Activated CD8-positive, alpha-beta memory T cell treated with anti-CD3 and anti-CD28 coated beads, Interleukin-2, amount 10 ng/mL, durations not matched to agents 7 days and 5 days (primary cell): ENCODE measurements at places on chromosomes 5 and 9. TPM values are rescaled to one million over a fixed set of nuclear protein-coding genes. Genes with fewer than 3 reads are reported as not detected.

DNA sequence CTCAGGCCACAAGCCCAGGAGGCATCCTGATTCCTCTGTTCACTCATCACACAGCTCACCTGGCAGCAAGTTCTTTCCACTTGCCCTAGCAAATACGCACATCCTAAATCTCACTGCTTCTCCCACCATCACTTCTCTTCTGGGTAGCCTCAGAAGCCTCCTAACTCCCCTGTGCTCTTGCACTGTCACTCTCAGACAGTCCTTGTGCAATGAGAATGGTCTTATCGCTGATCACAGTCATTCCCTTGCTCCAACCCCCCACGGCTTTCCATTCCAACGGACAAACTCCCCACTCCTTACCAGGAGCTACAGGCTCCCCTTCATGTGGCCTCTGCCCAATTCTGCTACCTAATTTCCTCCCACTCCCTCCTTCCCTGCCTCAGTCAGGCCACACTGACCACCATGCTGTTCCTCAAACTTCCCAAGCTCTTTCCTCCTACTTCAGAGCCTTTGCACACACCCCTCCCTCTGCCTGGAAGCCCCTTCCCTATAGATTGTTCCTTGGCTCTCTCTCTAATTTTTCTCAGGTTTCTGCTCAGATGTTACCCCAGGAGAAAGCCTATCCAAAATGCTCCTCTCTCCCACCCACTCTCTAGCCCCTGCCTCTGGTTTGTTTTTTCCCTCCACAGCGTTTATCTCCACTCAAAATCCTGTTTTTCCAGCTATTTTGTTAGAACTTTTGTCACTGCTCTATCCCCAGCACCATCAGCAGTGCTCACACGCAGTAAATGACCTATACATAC is 34.1 kb upstream of the TNFAIP8 start:
- no peaks in the 10 kb centered on the region for H3K27me3 ChIP-seq
- H3K4me3 ChIP-seq = peak overlapping the region; percentile 18
- H3K27ac ChIP-seq = peak overlapping the region; percentile 86
- peaks cover 15% of the 10 kb centered on the region for H3K36me3 ChIP-seq
- H3K4me1 ChIP-seq = peaks cover 84% of the 10 kb centered on the region

DNA sequence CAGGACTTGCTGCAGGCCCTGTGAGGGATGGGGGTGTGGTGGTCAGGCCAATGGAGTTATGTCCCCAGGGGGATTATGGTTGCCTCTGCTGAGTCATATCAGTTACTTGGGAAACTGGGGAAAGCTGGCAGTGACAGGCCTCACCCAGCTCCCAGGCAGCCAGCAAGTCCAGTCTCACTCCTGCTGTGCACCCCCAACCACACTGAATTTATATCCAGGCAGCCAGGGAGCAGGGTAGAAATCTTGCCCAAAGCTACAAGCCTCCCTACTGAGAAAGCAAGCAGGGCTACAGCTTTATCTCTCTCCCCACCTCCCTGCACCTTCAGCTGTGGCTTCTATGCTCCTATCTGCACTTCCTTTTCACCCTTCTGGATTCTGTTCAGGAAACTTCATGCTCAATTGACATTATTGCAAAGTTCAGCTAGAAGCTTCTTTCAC is 2076.0 kb upstream of the CDH9 start:
- H3K27me3 ChIP-seq = no peaks in the 10 kb centered on the region
- no peaks in the 10 kb centered on the region for H3K36me3 ChIP-seq
- no peak for DNase-seq

The SPATA31A3 gene
- not detected for total RNA-seq

DNA sequence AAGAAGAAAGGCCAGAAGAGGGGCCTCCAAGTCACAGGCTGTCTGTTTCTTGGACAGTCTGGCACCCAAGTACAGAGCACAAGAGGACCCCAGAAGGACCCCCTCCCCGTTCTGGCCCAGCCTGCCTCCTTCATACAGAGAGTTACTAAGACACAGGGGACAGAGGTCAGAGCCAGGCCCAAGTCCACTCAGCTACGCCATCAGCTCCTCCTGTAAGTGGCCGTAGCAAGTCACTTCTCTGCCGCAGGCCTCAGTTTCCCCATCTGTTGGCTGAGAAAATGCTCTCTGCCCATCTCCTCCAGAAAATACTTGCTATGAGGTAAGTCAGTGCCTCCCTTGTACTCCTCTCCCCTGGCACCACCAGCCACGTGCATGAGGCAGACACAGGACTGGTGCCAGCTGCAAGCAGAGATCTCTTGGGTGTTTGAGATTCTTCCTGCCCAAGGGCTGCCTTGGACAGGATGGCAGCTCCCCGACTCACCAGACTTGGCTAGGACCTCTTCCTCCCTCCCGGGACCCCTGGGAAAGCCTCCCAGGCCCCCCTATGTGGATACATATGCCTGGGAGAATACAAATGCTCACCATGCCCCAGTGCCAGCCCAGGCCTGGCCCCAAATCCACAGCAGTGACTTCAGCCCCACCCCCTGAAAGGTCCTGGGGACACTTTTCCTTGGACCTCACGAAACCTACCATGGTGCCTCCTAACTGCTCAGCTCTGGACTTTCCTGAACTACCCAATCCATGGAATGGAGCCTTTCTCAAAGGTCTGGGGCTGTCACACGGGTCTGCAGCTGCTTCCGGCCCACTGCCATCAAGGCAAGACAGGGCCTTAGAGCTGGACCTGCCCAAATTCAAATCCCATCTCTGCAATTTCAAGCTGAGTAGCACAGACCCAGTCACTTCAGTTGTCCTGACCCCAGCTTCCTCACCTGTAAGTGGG is 5.1 kb downstream of the EEIG1 start:
- H3K27ac ChIP-seq = peak overlapping the region; percentile 42
- peaks cover 74% of the 10 kb centered on the region for H3K4me1 ChIP-seq
- H3K4me3 ChIP-seq = peak overlapping the region; percentile 97
- H3K27me3 ChIP-seq = no peaks in the 10 kb centered on the region
- peaks cover 15% of the 10 kb centered on the region for H3K36me3 ChIP-seq

DNA sequence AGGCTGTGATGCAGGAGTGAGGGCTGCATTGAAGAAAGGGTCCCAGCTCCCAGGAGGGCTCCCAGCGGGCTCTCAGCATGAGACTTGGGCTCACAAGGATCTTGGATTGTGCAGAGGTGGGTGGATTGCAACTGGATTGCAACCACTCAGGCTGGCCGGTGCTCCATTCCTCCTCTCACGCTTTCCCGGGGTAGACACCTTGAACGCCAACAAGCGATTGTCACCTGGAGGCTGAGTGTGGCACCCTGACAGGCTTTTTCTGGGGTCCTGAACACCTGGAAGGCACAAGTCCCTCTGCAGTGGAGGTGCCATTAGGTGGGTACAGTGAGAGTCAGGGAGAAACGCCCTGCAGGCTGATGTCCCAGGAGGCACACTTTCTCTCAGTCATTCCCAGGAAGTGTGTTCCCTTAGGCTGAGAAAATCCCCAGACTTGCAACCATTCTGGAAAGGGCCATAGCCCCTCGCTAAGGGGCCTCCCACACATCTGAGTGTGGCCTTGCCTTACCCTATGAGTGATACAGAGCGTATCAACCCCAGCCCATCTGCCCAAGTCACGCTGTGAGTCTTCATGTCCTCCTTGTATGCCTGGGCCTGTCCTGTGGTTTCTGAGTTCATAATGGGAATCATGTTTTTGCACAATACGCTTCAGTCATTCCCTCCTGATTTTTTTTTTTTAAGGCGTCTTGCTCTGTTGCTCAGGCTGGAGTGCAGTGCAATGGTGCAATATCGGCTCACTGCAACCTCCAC is 488.1 kb downstream of the IRX1 start:
- no peak for DNase-seq
- H3K27me3 ChIP-seq = no peaks in the 10 kb centered on the region
- no peaks in the 10 kb centered on the region for H3K36me3 ChIP-seq
- H3K27ac ChIP-seq = no peak overlapping the region
- no peaks in the 10 kb centered on the region for H3K4me1 ChIP-seq
- H3K4me3 ChIP-seq = no peak overlapping the region

GRCh38 chr9:125812403-125812802 is 65.2 kb downstream of the PBX3 start:
- H3K36me3 ChIP-seq = no peaks in the 10 kb centered on the region
- DNase-seq = no peak
- no peaks in the 10 kb centered on the region for H3K27me3 ChIP-seq
- no peaks in the 10 kb centered on the region for H3K4me1 ChIP-seq

DNA sequence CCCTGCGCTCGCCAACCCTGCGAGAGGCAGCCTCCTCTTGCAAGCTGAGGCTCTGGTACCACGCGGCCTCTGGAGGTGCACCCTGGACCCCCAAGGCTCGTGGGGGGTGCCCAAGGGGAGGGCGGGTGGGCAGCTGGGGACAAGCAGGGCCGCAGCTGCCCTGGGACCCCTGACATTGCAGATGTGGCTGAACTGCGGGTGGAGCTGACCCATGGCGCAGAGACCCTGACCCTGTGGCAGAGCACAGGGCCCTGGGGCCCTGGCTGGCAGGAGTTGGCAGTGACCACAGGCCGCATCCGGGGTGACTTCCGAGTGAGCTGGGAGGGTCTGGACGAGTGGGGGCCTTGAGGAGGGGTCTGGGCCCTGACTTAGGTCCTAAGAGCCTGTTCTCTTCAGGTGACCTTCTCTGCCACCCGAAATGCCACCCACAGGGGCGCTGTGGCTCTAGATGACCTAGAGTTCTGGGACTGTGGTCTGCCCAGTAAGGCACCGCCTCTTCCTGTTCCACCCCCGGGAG is 1.5 kb downstream of the MAMDC4 start:
- peaks cover 6% of the 10 kb centered on the region for H3K4me1 ChIP-seq
- no peak overlapping the region for H3K4me3 ChIP-seq
- no peak overlapping the region for H3K27ac ChIP-seq
- DNase-seq = no peak
- H3K27me3 ChIP-seq = no peaks in the 10 kb centered on the region
- H3K36me3 ChIP-seq = no peaks in the 10 kb centered on the region

- H3K36me3 ChIP-seq = peaks cover 40% of the 10 kb centered on the region
- peaks cover 54% of the 10 kb centered on the region for H3K4me1 ChIP-seq
- no peak overlapping the region for H3K4me3 ChIP-seq
- no peak for DNase-seq
Observed at GRCh38 chr5:126801174-126801991, 24.4 kb downstream of the LMNB1 start.

The ORM2 gene
- not detected for total RNA-seq

GRCh38 chr5:6195711-6196358 is 182.5 kb downstream of the MED10 start:
- no peak overlapping the region for H3K27ac ChIP-seq
- peaks cover 3% of the 10 kb centered on the region for H3K27me3 ChIP-seq
- DNase-seq = no peak
- H3K4me1 ChIP-seq = no peaks in the 10 kb centered on the region
- no peaks in the 10 kb centered on the region for H3K36me3 ChIP-seq

- no peak for DNase-seq
- no peak overlapping the region for H3K4me3 ChIP-seq
- H3K36me3 ChIP-seq = no peaks in the 10 kb centered on the region
- no peaks in the 10 kb centered on the region for H3K4me1 ChIP-seq
- H3K27me3 ChIP-seq = peaks cover 28% of the 10 kb centered on the region
Observed at GRCh38 chr5:21654-22233, 70.2 kb upstream of the PLEKHG4B start.

DNA sequence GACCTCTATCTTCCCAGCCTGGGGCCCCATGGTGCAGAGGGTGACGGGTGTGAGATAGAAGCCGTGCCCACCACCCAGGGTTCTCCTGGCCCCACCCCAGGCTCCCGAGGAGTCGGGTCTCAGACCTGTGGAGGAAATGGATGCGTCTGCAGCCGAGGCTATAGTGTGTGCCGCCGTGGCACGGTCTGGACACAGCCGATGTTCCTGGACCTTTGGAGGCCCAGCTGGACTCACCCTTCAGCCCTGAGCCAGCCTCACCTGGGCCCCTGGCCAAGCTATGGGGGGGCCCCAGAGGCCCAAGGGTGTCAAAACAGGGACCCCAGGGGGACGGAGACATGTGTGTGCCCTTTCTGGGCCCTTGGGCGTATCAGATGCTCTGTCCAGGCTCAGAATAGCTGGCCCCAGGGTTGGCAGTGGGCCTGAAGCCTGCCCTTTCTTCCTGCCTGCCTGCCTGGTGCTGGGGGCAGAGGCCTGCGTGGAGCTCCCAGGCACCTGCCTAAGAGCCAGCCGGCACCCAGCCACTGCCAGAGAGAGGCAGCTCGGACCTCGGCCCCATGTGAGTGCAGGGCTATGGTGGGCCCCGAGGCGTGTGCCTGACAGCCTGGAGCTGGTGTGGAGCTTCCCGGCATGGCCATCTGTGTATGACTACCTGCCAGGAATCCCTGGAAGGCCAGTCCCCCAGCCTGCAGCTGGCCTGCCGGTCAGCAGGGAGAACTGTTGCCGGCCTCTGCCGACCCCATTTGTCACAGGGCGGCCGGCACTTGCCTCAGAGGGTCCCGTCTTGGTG is 41.8 kb downstream of the KCNT1 start:
- H3K4me1 ChIP-seq = no peaks in the 10 kb centered on the region
- no peak overlapping the region for H3K4me3 ChIP-seq
- peaks cover 2% of the 10 kb centered on the region for H3K27me3 ChIP-seq
- H3K27ac ChIP-seq = no peak overlapping the region

DNA sequence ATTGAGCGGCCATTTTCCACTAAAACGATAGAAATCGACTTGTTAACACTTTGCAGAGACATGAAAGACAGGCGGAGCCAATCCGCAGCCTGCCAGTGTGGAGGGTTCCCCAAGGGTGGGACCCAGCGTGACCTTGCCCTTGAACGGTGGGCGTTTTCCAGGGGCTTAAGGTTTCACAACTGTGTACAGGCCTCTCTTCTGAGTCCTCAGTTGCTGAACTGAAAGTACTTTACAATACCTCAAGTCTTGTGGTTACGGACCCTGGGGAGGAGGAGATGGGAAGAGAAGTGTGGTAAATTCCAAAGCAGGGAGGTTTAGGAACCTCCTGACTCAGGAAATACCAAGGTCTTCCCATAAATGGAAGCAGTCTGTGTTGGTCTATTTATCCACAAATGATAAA is 68.2 kb upstream of the CKMT2 start:
- H3K4me3 ChIP-seq = no peak overlapping the region
- no peak for DNase-seq
- no peaks in the 10 kb centered on the region for H3K27me3 ChIP-seq
- H3K27ac ChIP-seq = no peak overlapping the region
- no peaks in the 10 kb centered on the region for H3K36me3 ChIP-seq

DNA sequence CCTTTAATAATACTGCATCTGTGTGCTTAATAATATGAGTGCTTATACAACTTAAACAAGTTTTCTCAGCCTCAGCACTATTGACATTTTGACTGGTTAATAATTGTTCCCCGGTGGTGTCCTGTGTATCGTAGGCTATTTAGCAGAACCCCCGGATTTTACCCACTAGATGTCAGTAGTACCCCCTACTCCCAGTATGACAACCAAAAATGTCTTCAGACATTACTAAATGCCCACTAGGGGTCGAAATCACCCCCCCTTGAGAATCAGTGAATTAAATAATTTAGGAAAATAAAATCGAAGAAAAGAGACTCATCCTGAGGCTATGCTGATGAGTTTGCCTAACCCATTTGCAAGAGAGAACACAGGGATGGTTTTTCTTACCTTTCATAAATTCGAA is 166.3 kb downstream of the ATP10B start:
- H3K4me1 ChIP-seq = no peaks in the 10 kb centered on the region
- H3K27me3 ChIP-seq = peaks cover 2% of the 10 kb centered on the region
- no peak overlapping the region for H3K27ac ChIP-seq
